ENCODE measurements at places on chromosomes 13 and 19.

- no peak for DNase-seq
Measured at GRCh38 chr19:52464798-52465470, 11.6 kb downstream of the ZNF578 start.

DNA sequence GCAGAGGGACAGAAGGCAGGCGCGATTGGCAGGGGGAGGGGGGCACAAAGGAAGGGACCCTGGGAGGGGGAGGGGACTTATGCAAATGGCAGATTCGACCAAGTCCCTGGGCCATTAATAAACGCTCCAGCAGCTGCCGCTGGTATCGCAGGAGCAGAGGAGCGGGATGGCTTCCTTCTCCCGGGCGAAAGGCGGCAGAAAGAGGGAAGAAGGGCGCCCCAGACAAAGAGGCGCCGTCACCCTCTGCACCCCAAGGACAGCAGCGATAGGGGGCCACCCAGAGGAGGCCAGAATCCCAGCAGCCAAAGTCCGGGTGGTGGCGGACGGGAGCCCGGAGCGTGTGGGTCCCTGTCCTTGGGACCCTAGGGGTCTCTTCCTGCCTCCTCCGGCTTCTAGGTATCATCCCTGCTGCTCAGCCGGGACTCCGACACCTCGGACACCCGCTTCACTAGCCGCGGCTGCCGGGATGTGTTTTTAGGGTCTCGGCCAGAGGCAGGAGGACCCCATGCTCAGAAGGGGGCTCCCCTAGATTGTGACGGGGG lies 1.9 kb downstream of the PTPRS start:
- DNase-seq = no peak

- DNase-seq = no peak
Measured at GRCh38 chr13:40254394-40254793, 412.0 kb downstream of the FOXO1 start.

GRCh38 chr13:94210816-94211215 lies 268.7 kb downstream of the DCT start:
- no peak for DNase-seq

GRCh38 chr13:92575777-92576176 lies 650.8 kb upstream of the GPC6 start:
- no peak for DNase-seq

DNA sequence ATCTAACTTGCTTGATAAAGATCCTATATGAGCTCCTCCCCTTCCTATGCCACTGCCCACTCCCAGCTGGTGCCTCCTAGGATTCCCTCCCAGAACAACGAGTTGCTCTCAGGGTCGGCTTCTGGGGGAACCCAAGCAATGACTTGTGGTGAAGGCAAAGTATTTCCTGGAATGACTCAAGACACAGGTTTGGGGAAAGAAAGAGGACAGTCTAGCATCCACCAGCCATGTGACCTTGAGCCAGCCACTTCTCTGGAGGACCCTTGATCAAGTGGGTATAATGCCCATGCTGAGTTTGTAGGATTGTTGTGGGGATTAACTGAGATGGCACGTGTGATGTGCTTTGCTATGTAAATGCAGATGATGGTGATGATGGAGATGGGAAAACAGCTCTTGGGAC lies 33.0 kb downstream of the MBD3L2B start:
- DNase-seq = no peak

- DNase-seq = no peak
Measured at GRCh38 chr13:103187721-103188156, 121.5 kb upstream of the SLC10A2 start.

DNA sequence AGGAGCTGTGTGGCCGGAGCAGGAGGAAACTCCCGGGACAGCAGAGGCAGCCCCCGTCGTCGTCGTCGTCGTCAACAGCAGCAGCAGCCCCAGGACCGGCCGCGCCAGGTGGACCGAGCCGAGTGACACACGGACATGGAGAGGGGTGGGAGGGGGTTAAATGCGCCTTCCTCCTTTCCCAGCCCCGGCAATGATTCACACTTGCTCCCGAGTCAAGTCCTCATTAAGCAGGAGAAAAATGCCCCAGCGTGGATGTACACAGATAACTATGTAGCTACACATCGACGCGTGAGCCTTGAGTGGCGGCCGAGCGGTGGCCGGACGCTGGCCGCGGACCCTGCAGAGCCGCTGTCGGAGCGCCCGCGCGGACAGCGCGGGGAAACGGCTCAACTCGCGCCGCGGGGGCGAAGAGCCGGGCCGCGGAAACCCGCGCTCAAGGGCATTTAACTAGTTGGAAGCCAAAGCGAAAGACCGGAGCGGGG lies 645 bp downstream of the UBL3 start:
- peak; percentile 17 for DNase-seq

DNA sequence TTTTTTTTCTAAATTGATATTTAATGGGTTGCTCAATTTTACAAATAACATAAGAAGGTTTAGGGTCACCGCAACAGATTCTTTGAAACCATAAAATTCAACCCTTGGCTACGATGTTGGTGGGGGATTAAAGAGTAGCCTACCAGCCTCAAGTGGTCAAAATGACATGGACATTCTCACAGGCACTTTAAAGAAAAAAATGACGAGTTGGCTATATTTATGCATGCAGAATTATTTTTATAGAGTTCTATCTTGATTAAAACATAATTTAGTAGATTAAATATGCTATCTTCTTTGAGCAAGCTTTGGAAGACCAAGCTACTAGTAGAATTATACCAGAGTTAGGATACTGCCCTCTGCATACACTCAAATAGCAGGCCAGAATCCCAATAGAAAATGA lies 293.0 kb downstream of the DCT start:
- no peak for DNase-seq

GRCh38 chr13:66830940-66831716 lies 399.0 kb downstream of the PCDH9 start:
- no peak for DNase-seq

- DNase-seq = peak; percentile 54
Measured at GRCh38 chr19:11355160-11356073, at the start of gene PLPPR2. Gene PLPPR2 (plus strand): TSS chr19:11355432. CDS start chr19:11357674, 2,242 bp downstream.

- no peak for DNase-seq
Measured at GRCh38 chr13:25214491-25215252, 42.6 kb upstream of the AMER2 start.

DNA sequence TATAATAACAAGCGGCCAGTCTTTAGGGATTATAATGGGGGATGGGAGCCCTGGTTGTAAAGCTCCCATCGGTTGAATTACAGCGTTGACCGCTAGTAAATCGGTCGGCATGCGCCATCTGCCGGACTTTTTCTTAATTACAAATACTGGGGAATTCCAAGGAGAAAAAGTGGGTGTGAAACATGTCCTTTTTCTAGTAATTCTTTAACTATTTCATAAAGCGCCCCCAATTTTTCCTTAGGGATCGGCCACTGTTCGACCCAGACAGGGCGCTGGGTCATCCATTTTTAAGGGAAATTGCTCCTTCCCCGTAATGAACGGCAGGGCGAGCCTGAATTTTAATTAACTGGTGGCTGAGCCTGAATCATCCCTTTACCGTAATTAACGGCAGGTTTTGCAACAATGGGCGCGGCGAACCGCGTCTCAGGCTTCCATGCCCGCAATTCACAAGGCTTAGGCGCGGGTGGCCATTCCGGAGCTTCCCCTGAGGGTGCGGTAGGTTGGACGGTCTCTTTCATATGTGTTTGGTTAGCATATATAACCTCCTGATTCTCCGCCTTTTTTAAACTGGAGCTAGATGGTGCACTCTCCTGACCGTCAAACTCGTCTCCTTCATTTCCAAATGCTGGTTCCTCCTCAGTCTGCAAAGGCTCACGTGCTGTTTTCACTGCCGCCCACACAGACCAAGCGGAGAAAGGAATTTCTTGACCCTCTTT lies 30.2 kb upstream of the EVI5L start:
- DNase-seq = peak; percentile 18

GRCh38 chr13:23344931-23345595 lies 88.4 kb downstream of the SACS start:
- DNase-seq = no peak

GRCh38 chr13:22506096-22506691 lies 674.6 kb upstream of the SGCG start:
- DNase-seq = no peak

GRCh38 chr19:12665281-12665573 lies 1.3 kb downstream of the MAN2B1 start:
- no peak for DNase-seq

DNA sequence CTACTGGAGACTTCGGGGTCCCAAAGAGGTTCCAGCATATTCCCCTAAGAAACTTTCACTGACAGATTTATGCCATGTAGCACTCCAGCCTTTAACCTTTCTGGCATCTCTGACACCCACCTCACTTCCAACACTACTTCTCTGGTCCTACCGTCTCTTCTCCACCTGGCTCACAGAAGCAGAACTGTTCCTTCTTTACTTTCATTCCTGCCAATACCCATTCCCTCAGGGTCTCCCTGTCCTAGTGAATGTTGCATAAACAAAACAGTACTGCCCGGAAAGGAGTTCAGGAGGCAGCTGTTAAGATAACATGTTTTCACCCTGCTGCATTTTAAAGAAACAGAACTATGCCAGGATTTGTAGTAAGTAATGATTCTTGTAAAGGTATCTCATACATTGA lies 136.0 kb upstream of the MIR17HG start:
- DNase-seq = no peak

Measured in stimulated activated CD8-positive, alpha-beta memory T cell treated with anti-CD3 and anti-CD28 coated beads, Interleukin-12 subunit alpha, Interleukin-12 subunit beta, amount 100 ng/mL, for 4 hours (primary cell).